ENCODE measurements at places on chromosomes 11 and 22.

- peak; percentile 30 for DNase-seq
Measured at GRCh38 chr11:9280655-9281301, 15.6 kb upstream of the DENND5A start.

- no peak for DNase-seq
Measured at GRCh38 chr11:76209973-76210930, 4.0 kb upstream of the WNT11 start.

DNA sequence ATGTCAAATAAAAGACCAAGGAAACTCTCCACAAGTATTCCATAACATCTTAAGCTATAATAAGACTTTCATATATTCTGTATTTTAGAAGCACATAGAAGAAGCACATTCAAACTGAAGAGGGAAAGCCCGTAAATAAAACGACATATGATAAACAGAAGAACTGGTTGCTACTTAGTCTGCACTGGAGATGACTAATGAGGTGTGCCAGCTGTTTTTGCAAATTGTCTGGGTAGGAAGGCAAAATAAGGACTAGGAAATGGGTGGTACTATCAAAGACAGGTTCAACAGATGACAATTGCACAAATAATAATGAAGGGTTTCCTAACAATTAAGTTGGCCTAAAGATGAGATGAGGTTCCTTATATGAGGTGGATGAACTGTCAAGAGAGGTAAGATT is 593.2 kb upstream of the CCDC179 start:
- no peak for DNase-seq

DNA sequence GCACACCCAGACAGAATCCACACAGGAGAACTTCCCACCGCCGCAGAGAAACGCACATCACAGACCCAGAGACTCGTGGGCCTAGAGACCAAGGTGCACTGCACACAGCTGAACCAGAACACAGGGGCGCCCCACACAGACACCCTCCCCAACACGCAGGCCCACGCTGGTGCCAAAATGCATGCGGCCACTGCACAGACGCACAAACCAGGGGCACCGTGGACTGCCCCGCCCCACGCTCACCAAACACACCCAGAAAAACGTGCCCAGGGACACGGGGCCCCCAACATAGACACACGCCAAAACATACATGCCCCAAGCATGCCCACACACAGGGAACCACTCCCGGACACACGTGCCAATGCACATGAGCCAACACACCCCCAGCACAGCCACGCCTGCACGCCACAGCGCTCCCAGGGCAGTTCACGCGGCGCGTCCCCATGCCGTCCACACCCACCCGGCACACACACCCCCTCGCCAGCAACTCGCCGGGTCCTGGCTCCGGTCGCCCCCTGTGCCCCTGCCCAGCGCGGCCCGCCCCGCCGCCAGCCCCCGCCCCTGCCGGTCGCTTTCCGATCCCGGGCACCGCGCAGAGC is 7.8 kb downstream of the ELFN2 start:
- no peak for DNase-seq

All from GM19239 (cell line).